ENCODE measurements at places on chromosomes 13 and 19.

- no peak for DNase-seq
Observed at GRCh38 chr13:22118158-22118557, 447.3 kb downstream of the FGF9 start.

GRCh38 chr13:112899281-112900225 lies 69.5 kb upstream of the MCF2L start:
- DNase-seq, result no peak

- DNase-seq, result no peak
Observed at GRCh38 chr13:111904701-111905608, 162.0 kb upstream of the SOX1 start.

GRCh38 chr19:29687897-29688728 lies 22.9 kb downstream of the PLEKHF1 start:
- no peak for DNase-seq

GRCh38 chr19:19687090-19687489 lies 18.5 kb downstream of the ZNF101 start:
- DNase-seq, result no peak

DNA sequence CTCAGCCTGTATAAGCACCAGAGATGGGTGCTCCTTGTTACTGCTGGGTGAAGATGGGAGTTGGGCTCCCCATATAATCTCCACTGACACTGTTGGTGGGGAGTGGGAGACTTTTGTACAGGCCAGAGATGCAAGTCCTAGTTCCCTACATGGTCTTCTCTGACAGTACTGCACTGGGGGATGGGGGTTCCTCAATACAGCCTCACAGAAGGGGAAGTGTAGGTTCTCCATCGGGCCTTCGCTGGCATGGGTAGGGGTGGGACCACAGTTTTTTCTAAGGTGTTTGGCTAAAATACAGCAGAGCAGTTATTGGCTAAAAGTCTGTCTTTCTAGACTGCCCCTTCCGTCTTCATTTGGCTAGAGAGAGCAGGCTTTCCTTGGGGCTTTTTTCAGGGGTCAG lies 167.2 kb upstream of the SERP2 start:
- no peak for DNase-seq

- no peak for DNase-seq
Observed at GRCh38 chr19:52665529-52665928, 27.4 kb upstream of the ZNF83 start.

GRCh38 chr13:100917011-100917410 lies 242.4 kb upstream of the TMTC4 start:
- no peak for DNase-seq

DNA sequence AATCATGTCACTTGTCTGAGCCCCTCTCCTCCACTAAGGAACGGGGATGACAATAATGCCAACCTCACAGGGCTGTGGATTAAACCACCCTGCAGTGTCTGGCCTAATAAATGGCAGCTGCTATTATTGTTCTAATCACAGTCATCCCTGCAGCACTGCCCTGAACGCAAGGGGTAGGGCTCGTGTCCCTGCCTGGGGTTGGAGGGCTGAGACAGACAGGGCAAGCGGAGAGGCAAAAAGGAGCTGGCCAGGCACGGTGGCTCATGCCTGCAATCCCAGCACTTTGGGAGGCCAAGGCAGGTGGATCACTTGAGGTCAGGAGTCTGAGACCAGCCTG lies 10.2 kb upstream of the KPTN start:
- DNase-seq, result no peak

- no peak for DNase-seq
Observed at GRCh38 chr13:44837250-44837649, 152.0 kb downstream of the NUFIP1 start.

DNA sequence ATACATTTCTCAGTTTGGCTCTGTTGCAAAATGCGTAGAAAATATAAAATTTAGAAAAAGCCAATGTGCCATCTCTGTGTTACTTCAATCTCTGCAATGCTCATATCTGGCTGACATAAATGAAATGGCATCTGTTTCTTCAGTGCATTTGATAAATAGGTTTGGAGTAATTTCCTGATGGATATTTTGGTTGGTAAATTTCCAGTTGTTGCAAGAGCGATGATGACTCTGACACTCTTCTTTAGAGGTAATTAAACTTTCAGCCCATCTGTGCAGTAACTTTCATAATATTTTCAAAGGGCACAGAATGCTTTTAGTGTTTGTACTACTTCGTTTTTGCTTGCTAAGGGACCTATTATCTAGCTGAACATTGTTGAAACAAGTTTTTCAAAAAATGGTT lies 1286.4 kb downstream of the PCDH9 start:
- no peak for DNase-seq

DNA sequence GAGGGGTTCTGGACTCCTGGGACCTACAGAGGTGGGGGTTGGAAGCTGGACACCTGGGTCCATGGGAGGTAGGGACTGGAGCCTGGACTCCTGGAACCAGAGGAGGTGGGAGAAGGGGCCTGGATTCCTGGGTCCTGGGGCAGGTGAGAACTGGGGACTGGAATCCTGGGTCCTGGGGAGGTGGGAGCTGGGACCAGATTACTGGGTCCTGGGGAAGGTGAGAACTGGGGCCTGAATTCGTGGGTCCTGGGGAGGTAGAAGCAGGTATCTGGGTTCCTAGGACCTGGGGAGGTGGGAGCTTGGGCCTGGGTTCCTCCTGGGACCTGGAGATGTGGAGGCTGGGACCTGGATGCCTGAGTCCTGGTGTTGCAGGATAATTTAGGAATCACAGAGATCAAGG lies 653 bp downstream of the CLEC4M start:
- no peak for DNase-seq

DNA sequence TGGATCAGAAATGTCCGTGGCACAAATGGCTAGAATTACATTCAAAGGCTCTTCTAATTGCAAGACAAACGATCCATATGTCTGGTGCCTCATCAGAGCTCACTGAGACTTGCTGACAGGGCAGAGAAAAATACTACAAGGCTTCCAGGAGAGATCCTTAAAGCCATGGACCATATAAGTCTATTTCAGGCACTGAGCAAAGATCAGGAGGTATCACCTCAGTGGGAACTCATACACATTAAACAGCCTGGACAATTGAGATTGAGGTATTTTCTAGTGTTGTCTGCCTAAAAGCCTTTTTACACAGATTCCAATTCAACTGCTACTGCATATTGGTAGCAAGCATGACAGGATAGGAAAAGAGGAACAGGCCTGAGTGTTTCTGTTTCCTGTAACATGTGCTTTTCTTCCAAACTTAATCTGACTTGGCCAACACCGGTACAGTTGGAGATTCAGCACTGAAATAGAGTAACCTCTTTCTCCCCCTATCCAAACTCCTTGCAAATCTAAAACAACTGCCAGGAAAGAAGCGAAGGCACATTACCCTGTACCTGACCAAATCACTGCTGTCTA lies 65.9 kb downstream of the SERP2 start:
- no peak for DNase-seq

- no peak for DNase-seq
Observed at GRCh38 chr19:55152017-55152416, 3.0 kb upstream of the TNNT1 start.

DNA sequence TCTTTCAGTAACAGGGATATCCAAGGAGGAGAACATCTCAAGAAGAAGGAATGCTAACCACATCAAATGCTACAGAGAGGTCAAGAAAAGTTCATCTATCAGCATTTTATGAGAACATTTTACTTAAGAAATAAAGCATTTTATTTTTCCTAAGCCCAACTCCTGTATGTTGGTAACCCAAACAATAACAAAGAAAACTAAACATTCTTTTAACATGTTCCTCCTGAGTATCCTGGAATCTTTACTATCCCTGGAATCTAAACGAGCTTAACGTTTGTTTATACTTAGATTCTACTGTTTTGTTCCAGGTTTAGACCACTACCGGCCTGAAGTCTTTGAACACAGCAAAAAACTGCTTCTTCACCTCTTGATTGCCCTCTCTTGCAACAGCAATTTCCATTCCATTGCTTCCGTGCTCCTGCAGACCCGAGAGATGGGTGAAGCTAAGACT lies 89.7 kb downstream of the ZAR1L start:
- DNase-seq, result no peak

- no peak for DNase-seq
Observed at GRCh38 chr19:19782783-19783182, 38.8 kb downstream of the ZNF506 start.

GRCh38 chr19:50414864-50415660 lies 3.7 kb upstream of the SPIB start:
- peak; percentile 59 for DNase-seq

- DNase-seq, result no peak
Observed at GRCh38 chr13:45989607-45990006, 62.9 kb downstream of the ZC3H13 start.

GRCh38 chr13:28628241-28628640 lies 30.7 kb upstream of the POMP start:
- no peak for DNase-seq

GRCh38 chr13:57552437-57552836 lies 79.1 kb upstream of the PCDH17 start:
- DNase-seq, result no peak

GRCh38 chr13:77055158-77055557 lies 28.2 kb upstream of the FBXL3 start:
- no peak for DNase-seq

GRCh38 chr13:21913010-21913409 lies 242.1 kb downstream of the FGF9 start:
- no peak for DNase-seq

DNA sequence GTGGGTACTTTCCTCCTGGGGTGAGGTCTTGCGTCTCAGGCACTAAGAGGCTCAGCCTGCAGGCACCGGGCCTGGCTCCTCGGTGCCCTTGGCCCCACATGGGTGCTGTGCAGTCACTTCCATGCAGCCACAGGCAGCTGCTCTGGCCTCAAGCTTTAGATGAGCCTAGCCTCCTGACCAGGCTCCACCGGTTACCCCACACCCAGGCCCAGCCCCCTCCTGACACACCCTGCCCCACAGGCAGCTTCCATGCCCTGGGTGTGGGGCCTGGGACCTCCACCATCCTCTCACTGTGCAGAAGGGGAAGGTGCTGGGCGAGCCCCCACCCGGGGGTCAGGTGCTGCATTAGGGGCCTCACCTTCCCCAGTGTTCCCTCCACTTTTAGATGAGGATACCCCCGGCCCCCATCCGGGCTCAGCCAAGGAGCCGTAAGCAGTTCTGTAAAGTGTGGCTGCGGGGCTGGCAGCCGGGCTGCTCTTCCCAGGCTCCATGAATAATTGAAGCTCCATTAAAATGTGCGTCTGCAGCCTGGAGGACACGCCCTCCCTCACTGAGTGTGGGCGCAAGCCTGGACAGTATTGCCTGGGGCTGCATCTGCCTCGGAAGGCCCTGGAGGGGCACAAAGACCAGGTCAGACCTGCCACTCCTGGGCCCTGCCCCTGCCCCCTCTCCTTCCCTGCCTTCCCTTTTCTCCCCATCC lies 72.5 kb upstream of the KCTD15 start:
- DNase-seq, result no peak

DNA sequence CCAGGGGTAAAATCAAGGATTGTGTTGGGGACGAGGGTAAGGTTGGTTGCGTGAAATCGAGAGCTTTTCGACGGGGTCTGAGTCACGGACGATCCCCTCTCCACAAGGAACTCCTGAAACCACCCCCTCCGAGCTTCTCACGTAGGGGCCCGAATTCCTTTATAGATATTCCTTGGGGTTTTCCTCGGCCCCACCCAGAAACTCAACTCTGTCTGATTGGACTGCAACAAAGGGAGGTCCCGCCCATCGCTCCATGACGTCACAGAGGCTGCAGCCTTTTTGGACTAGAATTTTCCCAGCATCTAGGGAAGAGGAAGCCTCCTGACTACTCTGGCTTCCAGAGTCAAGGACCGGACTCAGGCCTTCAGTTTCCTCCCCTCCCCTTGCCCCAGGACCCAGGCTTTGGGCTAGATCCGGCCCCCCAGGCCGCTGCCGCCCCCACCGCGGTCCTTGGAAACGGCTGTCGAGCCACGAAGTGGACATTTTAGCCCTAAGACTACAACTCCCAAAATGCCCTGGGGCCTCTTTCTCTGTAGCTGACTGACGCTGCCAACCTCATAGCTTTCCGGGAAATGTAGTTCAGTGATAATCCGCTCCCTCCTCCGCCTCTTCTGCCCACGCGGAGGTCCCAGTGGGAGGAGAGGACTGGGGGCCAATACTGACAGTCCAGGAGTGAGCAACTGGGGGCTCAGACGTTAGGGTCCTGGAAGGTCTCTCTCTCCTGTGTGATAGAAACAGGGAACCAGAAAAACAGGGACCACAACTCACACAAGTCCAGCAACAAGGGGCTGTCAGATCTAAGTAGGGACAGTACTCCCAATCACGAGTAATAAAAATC lies at the start of gene IZUMO1:
TSS of gene IZUMO1 (minus strand) at position 172 of the 838 bp plus-strand sequence. CDS start 1,050 bp downstream, outside the sequence.
- peak; percentile 48 for DNase-seq

DNA sequence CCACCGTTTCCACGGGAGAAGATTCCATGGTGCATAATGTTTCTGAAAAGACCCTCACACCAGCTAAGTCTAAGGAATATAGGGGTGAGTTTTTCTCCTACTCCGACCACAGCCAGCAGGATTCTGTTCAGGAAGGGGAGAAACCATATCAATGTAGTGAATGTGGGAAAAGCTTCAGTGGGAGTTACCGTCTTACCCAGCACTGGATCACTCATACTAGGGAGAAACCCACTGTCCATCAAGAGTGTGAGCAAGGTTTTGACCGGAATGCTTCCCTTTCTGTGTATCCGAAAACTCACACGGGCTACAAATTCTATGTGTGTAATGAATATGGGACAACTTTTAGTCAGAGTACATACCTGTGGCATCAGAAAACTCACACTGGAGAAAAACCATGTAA lies 19.1 kb downstream of the ZNF473 start:
- no peak for DNase-seq

GRCh38 chr13:30418075-30418716 lies 4.1 kb upstream of the UBE2L5 start:
- no peak for DNase-seq

- DNase-seq, result no peak
Observed at GRCh38 chr13:42649831-42650230, 75.9 kb downstream of the TNFSF11 start.

DNA sequence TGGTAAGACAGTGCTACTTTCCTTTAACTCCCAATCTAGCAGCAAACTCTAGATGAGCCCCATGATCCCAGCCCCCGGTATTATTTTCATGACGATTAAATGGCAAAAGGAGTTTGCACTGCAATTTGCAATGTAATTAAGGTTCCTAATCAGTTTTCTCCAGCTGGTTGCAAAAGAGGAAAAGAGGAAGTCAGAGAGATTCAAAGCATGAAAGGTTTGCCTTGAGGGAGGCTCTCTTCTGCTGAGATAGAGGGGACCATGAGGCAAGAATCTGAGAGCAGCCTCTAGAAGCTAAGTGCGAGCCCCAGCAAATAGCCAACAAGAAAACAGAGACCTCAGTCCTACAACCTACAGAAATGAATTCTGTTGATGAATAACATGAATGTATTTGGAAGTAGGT lies 527.1 kb downstream of the UQCRFS1 start:
- no peak for DNase-seq
